ENCODE measurements at places on chromosomes 4 and X.

DNA sequence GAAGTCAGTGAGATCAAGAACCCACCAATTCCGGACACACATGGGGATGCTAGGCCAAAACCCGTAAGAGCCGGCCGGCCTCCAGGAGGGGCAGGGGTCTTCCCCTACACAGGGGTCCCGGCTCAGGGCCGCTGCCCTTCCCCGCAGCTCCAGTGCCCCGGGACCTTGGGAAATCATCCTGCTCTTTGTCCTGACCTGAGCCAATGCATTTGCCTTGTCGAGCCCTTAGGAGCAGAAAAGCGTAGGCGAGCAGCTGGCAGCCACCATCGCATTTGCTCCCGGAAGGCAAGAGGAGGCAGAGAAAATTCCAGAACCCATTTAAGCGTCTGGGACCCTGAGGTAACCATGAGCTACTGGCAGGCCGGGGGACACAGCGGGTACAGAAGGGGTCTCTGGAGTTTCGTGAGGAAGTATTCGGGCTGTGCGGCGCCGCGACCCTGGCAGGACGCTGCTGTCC lies 7.4 kb upstream of the TNIP2 start:
- DNase-seq = no peak

- no peak for DNase-seq
Observed at GRCh38 chrX:132483488-132483887, 5.3 kb downstream of the MBNL3 start.

- DNase-seq = no peak
Observed at GRCh38 chrX:108299101-108299591, 139.1 kb downstream of the COL4A6 start.

DNA sequence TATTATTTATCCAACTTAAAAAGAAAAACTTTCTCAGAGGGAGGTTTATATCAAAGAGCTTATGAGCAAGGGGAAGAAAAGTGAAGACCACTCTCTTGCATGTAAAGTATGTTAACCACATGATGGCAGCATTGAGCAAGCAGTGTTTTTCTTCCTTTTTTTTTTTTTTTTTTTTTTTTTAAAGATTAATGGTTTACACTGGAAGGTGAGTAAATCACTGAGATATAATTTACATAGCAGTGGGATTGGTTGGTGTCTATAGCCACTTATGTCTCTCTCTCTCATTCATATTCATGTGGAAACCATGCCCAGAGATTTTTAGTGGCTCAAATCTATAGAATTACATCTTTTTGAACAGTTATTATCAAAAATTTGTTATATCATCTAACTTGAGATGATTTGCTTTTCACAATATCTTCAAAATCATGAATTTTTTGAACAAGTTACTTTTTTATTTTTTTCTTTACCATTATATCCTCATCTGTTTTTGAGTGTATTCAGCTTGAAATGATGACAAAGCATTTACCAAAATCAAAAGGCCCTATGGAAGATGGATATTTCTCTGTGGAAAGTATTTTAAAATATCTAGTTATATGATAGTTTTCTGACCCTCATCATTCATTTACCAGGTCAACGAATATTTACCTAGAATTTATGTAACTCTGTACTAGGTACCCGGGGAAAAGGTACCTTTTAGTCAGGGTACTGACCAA lies 31.6 kb downstream of the MTHFD2L start:
- peak; percentile 34 for DNase-seq

- no peak for DNase-seq
Observed at GRCh38 chrX:683576-683975, 53.0 kb downstream of the SHOX start.

DNA sequence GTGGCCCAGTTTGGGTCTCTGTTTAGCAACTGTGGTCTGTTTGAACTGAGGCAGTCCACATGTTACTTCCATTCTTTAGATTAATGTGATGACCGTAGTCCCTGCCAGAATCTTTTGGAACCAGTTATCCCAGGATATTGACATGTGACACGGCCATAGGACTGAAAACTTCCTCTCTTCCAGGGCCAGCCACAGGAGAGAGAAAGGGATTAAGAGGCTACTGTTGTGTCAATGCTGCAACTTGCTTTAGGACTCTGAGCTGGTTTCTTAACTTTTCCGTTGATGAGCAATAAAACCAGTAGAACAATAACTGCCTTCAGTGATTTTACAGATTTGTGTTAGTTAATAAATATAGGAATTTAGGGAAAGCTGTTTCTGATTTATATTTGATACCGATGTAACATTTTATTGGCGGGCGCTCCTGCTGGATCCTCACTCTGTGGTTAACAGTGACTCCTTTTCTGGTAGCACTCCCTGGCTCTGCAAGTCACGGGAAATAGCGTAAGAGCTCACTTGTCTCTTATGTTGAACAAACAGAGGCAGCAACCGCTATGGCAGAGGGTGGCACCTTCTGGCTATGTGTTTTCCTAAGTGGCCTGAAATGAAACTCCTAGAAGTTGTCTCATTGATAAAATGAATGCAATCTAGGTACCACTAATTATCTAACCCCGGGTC lies 2.5 kb downstream of the TENM3 start:
- DNase-seq = no peak

- no peak for DNase-seq
Observed at GRCh38 chr4:31175242-31175910, 455.2 kb downstream of the PCDH7 start.

- no peak for DNase-seq
Observed at GRCh38 chr4:73870768-73871167, 1.6 kb downstream of the CXCL1 start.

- no peak for DNase-seq
Observed at GRCh38 chr4:35520059-35520458, 724.3 kb downstream of the ARAP2 start.

- DNase-seq = no peak
Observed at GRCh38 chrX:141989134-141989533, 85.4 kb downstream of the MAGEC1 start.

DNA sequence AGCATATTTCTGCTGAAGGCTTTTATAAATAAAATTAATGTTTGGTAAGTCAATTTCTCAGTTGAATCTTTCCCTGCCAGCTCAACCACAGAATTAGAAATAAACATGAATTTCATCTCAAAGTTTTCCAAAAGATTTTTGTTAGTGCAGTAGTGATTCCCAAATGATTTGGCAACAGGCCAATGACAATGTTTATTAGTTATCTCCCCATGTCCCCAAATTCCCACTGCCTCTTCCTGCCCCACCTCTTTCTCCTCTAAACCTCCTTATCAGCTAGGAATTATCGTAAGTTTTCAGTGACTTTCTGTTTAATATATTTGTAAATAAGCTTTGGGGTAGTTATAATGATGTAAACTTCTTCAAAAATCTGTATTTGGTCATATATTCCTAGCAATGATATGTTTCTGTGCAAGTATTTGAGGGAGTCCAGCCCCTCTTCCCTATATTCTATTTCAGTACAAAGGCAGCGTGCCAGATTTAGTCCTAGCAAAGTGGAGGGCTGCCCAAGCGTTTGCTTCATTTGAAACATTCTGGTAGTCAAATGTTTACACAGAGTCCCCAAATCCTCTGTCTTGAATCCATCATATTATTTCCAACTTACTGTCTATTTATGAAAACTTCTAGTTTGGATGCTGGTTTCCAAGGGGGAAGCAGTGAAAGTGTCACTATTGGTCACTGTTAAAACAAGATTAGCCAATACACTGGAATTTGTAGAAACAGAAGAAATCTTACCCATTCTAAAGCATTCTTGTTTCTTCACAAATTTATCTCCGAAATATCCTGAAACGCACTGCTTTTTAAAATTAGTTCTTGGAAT lies 33.7 kb upstream of the ANKRD50 start:
- DNase-seq = no peak

- no peak for DNase-seq
Observed at GRCh38 chrX:69196666-69197065, 31.4 kb upstream of the PJA1 start.

DNA sequence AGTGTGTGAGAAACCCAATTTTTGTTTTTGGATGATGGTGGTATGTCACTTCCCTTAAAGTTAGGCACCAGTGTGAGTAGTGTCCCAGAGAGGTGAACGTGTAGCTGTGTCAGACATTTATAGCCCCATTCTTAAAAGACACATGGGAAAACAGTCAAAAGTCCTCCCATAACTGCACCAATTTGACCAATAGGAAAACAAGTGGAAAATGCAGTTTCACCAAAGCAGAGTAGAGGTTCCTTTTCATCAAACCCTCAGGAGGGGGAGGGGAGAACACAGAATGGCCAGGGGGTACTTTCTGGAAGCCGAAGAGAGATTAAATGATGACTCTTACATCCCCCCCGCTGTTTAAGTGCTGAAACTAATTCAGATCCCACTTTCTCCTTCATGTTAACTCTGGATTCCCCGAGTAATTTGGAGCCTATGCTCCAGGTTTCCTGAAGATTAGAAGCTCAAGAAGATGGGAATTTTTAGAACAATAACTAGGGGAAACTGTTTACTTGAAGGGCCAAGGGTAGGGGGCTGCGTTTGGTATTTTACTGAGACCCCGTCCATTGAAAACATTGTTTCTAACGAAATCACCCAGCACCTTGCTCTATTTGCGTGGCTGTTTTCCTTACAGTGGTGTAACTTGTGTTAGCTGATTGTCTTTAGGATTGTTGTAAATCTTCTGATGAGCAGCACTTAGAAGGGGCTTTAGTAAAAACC lies 2.1 kb upstream of the LEF1 start:
- no peak for DNase-seq

- DNase-seq = no peak
Observed at GRCh38 chrX:115459883-115460880, 100.8 kb upstream of the PLS3 start.

DNA sequence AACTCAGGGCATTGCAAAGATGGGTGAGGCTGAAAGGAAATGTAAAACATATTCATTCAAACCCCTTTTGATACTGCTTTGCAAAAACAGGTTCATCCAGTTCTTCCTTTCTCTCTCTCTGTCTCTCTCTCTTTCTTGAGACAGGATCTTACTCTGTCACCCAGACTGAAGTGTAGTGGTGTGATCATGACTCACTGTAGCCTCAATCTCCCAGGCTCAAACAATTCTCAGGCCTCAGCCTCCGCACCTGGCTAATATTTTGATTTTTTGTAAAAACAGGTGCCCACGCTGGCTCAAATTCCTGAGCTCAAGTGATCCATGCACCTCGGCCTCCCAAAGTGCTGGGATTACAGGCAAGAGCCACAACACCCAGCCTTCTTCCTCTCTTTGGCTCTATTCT lies 15.6 kb upstream of the DCHS2 start:
- DNase-seq = no peak

- no peak for DNase-seq
Observed at GRCh38 chrX:29478336-29479069, 736.9 kb upstream of the MAGEB2 start.

DNA sequence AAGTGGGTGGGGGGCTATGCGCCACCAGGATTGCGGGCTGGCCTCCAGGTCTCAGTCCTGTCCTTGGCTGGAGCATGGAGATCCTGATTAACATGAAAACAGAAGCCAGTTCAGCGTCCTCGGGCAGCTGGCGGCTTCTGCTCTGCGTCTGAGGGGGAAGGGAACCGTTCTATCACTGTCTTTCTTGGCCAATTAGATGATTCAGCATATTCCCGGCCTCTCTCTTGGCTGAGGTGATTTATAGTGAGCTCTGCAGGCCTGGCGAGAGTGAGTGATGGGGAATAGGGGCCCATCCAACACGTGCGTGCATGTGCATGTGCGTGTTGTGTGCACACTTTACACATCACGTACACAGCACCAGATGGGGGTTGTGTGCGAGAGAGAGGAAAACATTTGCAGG lies 145.8 kb upstream of the ATP6AP2 start:
- DNase-seq = no peak

DNA sequence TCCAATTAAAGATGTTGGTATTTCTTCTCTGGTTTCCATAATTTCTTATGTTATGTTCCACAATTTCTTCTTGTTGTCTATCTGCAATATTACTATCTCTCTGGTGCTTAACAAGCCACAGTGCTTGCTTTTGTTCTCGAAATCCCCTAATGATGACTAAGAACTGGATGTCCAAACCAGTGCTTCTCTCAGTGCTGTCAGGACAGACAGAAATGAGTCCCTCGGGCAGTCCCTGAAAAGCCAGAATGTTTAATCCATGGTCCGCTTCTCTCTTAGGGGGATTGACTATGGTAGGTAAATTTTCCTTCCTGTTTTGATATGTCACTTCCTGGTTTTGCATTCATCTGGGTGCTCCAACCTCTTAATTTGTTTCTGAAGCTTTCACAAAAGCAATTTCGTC lies 321.6 kb upstream of the PCDH10 start:
- no peak for DNase-seq

DNA sequence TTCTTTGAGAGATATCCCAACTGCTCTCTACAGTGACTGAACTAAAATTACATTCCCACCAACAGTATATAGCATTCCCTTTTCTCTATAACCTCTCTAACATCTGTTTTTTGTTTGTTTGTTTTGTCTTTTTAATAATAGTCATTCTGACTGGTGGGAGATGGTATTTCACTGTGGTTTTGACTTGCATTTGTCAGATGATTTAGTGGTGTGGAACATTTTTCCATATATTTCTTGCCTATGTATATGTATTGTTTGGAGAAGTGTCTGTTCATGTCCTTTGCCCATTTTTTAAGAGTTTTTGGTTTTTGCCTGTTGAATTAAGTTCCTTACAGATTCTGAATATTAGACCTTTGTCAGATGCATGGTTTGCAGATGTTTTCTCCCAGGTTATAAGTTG lies 9.0 kb downstream of the USO1 start:
- DNase-seq = no peak

GRCh38 chr4:169603312-169603711 lies 9.1 kb downstream of the NEK1 start:
- no peak for DNase-seq

DNA sequence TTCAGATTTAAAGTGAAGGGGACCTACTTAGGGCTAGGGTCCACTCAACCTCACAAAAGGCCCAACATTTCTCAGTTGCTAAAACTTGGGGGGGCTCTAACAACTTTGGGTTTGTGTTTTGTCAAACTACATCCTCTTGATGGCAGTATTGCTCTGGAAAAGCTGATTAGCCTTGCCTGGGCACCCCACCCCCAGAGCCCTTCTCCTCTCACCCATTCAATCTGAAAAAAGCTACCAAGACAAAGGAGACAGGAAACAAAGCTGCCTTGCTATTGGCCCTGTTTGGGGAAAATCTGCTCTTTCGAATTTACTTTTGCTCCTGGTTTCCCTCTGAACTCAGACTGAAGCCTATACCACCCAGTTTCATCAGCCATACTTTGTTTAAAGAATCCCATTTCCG lies 195.2 kb upstream of the STK26 start:
- DNase-seq = peak; percentile 48

DNA sequence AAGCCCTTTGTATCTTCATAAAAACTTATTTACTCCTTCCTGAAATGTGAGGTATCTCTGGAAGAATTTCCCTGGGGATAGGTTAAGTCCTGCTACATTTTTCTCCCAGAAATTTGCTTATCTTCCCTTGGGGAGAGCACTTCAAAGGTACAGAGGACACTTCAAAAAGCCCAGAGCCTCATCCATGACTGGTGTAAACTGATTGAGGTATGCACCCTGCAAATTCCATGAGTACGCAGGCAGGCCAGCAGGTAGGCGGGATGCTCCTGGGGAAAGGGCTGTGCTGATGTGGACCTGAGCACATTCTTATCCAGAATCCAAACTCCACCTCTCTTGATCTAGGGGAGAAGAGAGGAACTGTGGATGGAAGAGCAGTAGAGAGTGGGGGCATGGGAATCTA lies 26.3 kb upstream of the RASGEF1B start:
- no peak for DNase-seq
